ENCODE measurements at places on chromosomes 7 and 10.
A peak's percentile ranks its signal among the peaks of the same experiment; 100 is the strongest.

- DNase-seq = no peak
These were observed 158.2 kb downstream of the VWC2 start for GRCh38 chr7:49931627-49932026.

DNA sequence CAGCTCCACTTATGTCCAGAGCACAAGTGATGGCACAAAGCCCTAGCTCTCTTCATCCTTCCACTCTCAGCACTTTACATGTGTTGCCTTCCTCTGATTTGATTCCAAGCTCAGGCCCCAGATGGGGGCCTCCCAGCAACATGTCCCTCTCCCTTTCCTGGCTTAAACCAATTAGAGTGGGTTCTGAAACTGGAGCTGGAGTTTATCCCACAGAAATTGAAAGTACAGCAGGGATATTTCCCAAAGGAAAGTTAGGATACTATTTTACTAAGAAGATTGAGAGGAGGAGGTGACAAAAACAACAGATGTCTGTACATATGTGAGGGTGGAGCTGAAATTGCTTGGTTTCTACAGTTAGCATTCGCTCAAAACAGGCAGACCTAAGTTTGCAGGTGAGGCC is 724.6 kb downstream of the AUTS2 start:
- DNase-seq = no peak

DNA sequence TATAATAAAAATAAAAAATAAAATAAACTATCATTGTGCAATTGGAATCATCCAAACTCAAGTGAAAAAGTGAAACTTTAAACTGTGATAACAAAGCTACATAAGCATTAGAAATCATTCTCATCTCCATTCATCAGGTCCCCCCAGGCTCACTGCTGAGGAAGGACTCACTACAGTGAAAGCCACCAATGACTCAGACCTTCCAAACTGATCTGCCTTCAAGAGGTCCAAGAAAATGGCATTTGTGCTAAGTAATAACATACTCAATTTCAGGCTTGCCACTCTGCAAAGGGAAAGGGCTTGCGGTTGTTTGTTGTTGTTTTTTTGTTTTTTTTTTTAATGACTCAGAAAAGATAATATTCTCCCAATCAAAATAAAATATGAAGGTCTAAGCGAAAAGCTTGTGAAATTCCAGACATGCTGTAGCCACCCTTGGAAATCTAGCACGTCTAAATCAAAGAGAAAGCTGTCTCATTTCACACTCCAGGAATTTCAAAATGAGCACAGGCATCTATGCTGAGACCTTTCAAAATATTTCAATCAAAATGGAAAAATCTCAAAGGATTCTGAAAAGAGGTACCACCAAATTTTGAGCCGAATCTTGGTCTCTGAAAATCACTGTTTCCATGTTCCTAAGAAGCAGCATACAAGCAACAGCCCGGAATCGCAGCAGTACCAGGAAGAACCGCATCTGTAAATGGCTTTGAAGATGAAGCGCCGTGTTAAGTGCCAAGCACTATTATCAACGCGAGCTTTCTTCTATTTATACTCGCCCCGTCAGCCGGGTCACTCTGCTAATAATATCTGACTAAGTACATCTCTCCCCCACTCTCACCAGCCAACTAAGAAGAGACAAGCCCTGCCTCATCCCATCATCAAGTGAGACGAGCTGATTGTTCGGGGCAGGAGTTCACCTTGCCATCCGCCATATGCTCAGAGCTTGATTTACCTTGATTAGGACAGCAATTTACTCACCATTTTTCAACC is 13.5 kb downstream of the SFMBT2 start:
- DNase-seq = no peak

DNA sequence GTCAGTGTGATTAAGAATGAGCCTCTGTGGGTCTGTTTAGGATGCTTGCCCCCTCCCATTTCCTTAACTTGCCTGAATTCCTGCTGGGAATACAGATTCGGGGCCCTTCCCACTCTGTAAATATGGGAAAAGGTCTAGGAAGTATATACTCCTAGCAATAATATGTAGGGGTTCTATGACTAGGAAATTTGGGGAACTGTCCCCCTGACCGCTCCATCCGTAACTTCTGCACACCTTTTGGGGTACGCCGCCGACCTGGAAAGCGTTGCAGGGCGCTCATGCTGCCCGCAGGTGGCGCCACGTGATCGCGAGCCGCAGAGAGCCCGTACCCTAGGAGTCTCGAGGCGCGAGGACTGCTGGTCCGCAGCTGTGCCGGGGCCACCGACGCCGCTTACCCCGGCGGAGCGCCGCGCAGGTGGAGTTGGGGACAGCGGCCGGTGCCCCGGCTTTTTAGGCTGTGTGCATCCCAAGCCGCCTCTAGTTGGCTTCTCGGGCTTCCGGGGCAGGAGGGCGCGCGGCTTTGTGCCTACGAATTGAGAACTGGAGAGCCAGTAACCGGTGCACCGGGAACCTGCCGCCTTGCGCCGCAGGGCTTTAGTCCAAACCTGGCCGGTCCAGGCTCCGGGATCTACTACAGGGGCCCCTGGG is 656 bp upstream of the CNNM2 start:
- peak; percentile 67 for DNase-seq

- DNase-seq = no peak
These were observed 176.3 kb upstream of the MEOX2 start for GRCh38 chr7:15862781-15863165.

DNA sequence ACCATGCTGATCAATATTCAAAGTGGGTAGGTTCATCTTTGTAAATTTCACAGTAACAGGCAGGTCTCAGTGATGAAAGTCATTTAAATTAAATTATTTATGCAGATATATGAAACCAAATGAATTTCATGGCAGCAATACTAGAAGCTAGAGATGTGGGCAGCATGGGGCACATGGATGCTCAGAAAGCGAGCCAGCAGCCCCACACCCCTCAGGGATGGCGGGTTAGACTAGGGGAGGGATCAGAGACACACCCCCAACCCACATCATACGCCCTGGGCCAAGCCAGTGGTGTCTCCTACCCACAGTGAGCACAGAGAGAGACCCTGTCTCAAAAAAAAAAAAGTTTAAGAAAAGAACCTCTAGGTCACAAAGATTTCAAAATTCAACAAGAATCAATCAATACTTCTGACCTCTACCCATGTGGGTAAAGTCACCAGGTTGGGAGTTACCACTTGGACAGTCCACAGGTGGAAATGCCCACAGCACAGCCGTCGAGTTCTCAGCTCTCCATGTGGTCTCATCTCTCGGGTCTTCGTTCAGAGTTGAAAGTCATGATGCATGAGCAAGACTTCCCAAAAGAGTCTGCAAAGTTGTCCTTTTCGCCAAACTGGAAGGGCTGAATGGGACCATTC is 79.3 kb upstream of the PPP2R2D start:
- no peak for DNase-seq

Data from NCI-H460 (cell line).